ENCODE measurements at places on chromosomes 16 and 17.

GRCh38 chr16:30526137-30526822 lies at the start of gene ZNF768:
ZNF768 (minus strand) TSS chr16:30526566; CDS start chr16:30526413, 153 bp downstream.
- no peak for DNase-seq

DNA sequence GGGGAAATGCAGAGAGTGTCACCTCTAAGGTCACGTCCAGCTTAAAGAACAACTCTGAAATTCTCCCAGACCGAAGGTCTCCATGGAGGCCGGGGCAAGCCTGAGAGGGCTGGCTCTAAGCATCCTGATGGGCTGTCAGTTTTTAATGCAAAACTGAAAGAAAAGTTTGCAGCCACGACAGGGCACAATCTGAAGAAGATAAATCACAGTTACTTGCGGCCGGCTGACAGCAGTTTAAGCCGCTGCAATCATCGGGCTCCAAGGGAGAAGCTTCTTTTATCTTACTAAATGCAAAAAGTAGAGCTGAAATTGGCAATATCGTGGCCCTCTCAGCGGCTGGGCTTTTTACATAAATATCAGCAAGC lies 168.8 kb downstream of the CYLD start:
- no peak for DNase-seq

DNA sequence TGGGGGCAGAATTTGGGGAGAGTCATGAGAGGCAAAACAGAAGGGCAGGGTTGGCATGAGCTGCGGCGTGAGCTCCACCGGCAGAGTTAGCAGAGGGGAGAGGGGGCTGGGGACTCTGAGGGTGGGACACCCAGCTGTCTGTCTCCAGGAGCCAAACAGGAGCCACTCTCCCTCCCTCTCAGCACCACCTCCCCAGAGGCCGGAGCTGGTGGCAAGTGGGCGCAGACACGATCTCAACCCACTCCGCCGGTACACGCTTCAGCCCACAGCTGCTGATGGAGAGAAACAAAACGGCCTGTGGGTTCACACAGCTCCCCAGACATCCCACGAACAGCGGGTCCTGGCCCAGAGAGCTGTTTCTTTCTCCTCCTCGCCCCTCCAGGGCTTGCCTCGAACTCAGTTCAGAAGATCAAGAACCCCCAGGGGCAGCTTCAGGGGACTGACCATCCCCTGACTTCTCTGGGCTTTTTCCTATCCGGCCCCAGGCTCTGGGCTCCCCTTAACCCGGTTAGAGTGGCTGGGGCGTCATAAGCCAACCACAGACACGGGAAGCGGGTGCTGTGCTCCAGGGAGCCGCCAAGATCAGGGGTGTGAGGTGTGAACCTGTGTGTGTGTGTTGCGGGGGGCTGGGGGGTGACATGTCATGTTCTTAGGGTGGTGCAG lies 7.6 kb downstream of the RHBDF2 start:
- DNase-seq: no peak

DNA sequence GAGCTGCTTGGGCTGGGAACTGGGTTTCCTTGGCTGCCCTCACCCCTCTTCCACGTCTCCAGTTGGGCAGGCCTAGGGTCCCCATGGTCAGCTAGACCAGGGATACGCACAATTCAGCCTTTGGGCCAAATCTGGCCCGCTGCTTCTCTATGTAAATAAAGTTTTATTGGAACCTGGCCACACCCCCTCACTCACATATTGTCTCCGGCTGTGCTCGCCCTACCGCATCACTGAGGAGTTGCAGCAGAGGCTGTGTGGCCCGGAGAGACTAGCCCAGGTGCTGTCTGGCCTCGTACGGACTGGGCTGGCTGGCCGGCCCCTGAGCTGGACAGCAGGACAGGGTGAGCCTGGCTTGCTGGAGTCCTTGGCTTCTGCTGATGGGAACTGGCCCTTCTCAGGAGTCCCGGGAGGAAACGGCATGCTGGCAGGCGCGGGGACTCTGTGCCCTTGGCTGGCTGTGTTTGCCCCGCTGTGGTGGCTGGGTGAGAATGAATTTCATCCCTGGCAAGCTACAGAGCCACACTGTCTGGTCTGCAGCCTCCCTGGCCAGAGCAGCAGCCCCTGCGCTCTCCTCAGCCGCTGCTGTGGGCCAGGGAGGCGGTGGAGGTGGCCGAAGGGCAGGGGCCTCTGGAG lies 82.0 kb downstream of the ENGASE start:
- no peak for DNase-seq

DNA sequence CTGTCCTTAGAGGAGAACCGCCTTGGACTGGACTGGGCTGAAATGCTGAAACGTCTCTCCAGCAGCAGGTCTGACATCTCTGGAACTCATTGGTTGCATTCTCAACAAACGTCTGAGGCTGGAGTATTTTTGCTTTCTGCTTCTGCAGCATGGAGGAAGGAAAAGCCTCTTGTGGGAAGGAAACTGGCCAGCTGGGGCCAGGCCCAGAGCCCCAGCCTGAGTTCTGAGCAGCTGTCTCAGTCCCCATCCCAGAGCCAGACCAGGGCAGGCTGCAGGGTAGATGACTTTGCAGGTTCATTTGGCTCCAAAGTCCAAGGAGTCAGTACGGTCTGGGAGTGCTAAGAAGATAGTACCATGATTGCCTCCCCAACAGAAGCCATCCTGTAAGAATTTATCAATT lies 18.3 kb downstream of the TEKT3 start:
- no peak for DNase-seq

- peak; percentile 44 for DNase-seq
Observed at GRCh38 chr16:67530013-67530939, 1.6 kb downstream of the RIPOR1 start.

DNA sequence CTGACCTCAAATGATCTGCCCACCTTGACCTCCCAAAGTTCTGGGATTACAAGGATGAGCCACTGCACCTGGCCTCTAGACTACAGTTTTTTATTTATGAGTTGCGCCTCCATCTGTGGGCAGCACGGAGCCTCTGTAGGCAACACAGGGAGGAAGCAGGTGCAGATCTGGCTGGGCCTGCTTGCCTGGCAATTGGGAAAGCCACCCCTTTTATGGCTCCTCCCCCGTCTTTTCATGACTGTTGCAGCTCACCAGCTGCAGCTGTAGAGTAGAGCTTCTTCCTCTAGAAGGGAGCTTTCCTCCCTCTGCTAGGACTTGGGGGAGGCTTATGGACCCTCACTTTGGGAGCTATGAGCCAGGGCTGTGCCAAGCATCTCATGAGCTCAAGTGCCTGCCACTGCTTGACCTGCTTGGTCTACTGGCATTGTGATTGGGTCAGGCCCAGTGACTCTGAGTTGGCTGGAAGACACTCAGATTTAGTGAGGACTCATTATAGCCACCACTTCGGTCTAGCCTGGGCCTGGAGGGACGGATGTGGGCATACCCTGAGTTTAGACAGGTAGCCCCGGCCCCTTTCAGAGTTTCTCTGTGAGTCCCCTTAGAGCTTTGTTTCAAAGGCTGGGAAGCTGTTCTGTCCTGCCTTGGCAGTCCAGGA lies 6.9 kb upstream of the SLC7A6 start:
- no peak for DNase-seq

DNA sequence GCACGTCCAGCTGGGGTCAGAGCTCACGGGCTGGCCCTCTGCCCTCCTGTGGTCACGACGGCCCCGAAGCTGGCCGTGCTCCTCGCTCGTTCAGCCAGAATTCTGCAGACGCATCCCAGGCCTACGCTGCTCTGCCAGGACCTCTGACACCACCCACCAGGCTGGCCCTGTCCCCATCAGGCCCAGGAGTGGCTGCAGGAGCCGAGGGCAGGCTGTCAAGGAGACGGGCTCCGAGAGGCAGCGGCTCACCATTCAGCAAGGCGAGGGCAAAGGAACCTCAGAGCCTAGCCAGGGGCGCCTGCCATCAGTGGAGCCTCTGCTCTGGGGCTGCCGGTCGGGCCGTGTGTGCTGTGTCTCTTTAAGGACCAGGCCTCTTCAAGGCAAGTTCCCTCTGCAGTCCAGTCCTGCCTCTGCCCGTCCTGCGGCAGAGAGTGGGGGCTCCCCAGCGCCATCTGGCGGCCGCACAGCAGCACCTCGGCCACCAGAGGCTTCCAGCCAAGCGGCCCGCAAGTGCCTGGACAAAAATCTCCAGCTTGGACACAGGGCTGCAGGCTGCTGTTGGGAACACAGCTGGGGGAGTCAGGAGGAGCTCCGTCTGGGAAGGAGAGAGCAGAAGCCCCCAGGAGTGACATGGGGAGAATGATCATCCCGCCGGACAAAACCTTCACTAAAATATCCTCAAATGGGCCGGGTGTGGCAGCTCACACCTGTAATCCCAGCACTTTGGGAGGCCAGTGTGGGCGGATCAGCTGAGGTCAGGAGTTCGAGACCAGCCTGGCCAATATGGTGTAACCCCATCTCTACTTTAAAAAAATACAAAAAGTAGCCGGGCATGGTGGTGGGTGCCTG lies 7.4 kb upstream of the ABR start:
- DNase-seq: peak; percentile 68

- DNase-seq: no peak
Observed at GRCh38 chr16:30340621-30341020, 14.5 kb downstream of the CD2BP2 start.

DNA sequence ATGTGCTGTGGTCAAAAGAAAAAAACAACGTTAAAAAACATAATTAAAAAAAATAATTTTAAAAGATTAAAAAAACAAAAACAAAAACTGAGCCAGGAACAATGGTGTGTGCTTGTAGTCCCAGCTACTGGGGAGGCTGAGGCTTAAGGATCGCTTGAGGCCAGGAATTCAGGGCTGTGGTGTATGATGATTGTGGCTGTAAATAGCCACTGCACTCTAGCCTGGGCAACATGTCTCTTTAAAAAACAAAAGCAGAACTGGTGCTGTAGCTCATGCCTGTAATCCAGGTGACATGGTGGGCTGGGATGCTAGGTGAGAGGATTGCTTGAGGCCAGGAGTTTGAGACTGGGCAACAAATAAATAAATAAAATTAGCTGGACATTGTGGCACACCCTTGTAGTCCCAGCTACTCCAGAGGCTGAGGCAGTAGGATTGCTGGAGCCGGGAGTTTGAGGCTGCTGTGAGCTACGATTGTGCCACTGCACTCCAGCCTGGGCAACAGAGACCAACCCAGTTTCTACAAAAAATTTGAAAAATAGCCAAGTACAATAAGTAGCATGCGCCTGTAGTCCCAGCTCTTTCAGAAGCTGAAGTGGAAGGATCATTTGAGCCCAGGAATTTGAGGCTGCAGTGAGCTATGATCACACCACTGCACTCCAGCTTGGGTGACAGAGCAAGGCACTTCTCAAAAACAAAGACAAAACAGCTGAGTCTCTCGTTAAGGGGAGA lies 43.6 kb downstream of the NFATC3 start:
- DNase-seq: no peak

- no peak for DNase-seq
Observed at GRCh38 chr17:48162306-48162934, 54.9 kb downstream of the SNX11 start.
